Activated T-helper 17 cell treated with anti-CD3 and anti-CD28 coated beads, Interleukin-2, amount 50 U/mL, for 72 hours (primary cell): ENCODE measurements at places on chromosomes 6 and 20.

GRCh38 chr6:116616737-116617053 is 416 bp downstream of the RSPH4A start:
- ATAC-seq: peak; percentile 43
- peaks cover 12% of the 10 kb centered on the region for H3K4me1 ChIP-seq
- H3K27ac ChIP-seq: peak overlapping the region; percentile 61
- no peaks in the 10 kb centered on the region for H3K27me3 ChIP-seq
- H3K36me3 ChIP-seq: no peaks in the 10 kb centered on the region

- H3K4me1 ChIP-seq: peaks cover 78% of the 10 kb centered on the region
- H3K4me3 ChIP-seq: peak overlapping the region; percentile 78
- H3K27me3 ChIP-seq: no peaks in the 10 kb centered on the region
Measured at GRCh38 chr6:14735956-14736486, 509.8 kb upstream of the JARID2 start.

- no peaks in the 10 kb centered on the region for H3K36me3 ChIP-seq
- no peak for ATAC-seq
- peaks cover 5% of the 10 kb centered on the region for H3K4me1 ChIP-seq
- H3K27me3 ChIP-seq: peaks cover 20% of the 10 kb centered on the region
Measured at GRCh38 chr20:58192567-58192966, 35.9 kb downstream of the ANKRD60 start.

DNA sequence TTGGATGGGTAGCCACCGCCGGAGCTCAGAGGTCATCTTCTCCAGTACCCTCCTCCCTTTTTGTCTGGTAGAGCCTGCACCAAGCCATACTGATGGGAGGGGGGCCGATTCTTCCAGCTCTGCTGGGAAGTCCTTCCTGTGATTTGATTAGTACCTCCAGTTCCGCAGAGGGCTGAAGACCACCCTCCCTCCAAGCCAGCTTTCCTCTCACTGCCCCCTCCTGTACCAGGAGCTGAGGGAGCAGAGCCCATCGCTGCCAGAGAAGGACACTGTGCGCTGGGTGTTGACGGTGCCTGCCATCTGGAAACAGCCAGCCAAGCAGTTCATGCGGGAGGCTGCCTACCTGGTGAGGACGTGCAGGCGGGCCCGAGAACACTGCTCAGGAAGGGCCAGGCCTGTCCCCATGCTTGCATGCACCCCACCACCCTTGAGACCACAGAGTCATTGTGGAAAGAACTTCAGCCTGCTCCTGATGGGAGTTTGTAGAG is 13.2 kb downstream of the HSPA12B start:
- H3K36me3 ChIP-seq: no peaks in the 10 kb centered on the region
- ATAC-seq: no peak
- no peaks in the 10 kb centered on the region for H3K4me1 ChIP-seq

- H3K4me3 ChIP-seq: no peak overlapping the region
- ATAC-seq: peak; percentile 31
- no peak overlapping the region for H3K27ac ChIP-seq
- H3K27me3 ChIP-seq: peaks cover 6% of the 10 kb centered on the region
Measured at GRCh38 chr20:60236613-60237012, 278.4 kb downstream of the CDH26 start.

GRCh38 chr20:19423900-19424620 is 211.6 kb downstream of the SLC24A3 start:
- peaks cover 3% of the 10 kb centered on the region for H3K27me3 ChIP-seq
- ATAC-seq: no peak
- H3K36me3 ChIP-seq: no peaks in the 10 kb centered on the region
- no peaks in the 10 kb centered on the region for H3K4me1 ChIP-seq
- H3K27ac ChIP-seq: no peak overlapping the region
